SW 1271 (cell line): ENCODE measurements at places on chromosomes 5 and 9.

- DNase-seq = no peak
These were observed 5.1 kb upstream of the TERT start for GRCh38 chr5:1299961-1300360.

- no peak for DNase-seq
These were observed 79.9 kb upstream of the NEURL1B start for GRCh38 chr5:172561151-172561550.

DNA sequence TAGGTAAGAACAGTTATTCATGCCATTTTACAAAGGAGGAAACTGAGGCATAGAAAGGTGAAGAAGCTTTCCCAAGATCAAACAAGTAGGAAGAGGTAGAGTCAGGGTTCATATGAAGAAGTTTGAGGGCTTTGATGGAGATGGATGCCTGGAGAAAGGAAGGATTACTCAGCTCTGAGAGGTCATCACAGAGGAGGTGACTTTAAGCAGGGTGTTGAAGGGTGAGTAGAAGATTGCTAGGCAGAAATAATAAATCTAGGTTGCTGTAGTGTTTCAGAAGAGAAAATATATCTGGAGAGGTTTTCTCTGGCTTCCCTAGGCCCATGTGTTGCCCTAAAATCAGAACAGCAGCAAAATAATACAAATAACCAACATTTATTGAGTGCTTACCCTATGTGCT, 196.3 kb downstream of the PALM2AKAP2 start:
- DNase-seq = no peak

GRCh38 chr9:113790093-113790492, 86.0 kb upstream of the ZNF618 start:
- DNase-seq = no peak

- DNase-seq = no peak
These were observed 3.6 kb upstream of the PALM2AKAP2 start for GRCh38 chr9:109776391-109776790.

- DNase-seq = no peak
These were observed 21.0 kb downstream of the HNRNPK start for GRCh38 chr9:83959061-83959460.

GRCh38 chr9:77453825-77454647, 194.1 kb downstream of the GNA14 start:
- DNase-seq = no peak

- DNase-seq = no peak
These were observed 181.4 kb downstream of the FGF18 start for GRCh38 chr5:171600741-171601265.

DNA sequence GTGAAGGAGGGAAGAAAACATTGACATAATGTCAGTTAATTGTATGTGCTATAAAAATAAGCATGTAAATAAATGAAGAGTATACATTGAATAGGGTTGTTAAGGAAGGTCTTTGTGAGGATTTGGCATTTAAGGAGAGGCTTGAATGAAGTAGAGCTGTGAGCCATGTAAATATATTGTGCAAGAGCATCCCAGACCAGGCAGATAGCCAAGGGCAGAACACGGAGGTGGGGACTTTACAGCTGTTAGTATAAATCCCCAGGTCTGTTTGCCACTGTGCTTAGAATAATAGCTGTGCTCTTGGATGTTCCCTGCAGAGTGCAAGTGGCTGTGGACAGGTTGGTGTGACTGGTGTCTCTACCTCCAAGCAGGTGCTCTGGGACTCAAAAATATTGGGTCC, 211.7 kb downstream of the LRRC70 start:
- no peak for DNase-seq

DNA sequence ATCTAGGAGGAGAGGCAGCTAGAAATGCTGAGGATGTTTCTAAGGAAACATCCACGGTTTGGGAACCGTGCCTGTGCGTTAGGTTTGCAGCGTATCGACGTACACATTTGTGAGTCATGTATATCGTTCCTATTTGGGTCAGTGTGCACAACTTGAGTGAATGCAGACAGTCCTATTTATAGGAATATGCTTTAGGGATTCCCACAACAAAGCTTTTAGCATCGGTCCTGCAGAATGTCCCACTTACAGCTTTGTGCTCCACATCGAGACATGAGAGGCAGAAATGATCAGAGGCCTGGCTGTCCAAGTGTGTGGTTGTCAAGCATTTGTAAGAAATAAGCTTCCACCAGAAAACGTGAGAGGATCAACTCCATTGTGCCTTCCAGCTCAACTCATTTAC, 1282.7 kb upstream of the WWC1 start:
- no peak for DNase-seq

GRCh38 chr5:4802044-4802443, 338.1 kb upstream of the ADAMTS16 start:
- DNase-seq = no peak

- DNase-seq = no peak
These were observed 105.9 kb downstream of the MRPS27 start for GRCh38 chr5:72214168-72214567.

DNA sequence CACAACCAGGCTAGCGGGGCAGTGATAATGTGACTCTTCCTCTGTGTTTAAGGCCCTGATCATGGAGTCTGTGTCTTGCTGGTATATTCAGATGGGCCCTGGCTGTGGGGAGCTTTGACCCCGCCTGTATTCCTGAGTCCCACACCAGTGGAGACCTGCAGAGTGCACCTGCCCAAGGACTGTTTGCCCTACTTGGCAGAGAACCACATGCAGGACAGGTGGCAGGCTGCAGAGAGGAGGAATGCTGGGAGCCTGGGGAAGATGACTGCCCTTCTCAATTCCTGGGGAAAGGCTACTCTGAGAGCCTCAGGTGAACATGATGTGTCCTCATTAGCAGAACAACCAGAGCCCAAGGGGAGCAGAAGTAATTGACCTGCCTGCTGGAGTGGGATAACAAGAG, 36.2 kb downstream of the IARS1 start:
- no peak for DNase-seq

DNA sequence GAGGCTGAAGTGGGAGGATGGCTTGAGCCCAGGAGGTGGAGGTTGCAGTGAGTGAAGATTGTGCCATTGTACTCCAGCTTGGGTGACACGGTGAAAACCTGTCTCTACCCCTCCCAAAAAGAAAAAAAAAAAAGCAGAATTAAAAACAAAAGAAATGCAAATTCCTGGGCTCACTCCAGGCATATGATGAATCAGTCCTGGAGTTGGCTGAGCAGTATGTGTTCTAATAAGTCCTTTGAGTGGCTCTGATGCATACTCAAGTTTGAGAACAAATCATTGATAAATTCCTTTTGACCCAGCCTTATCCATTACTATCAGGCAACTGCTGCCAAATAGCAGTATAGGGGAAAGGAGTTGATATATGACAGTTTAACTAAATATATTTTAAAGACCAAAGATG, 28.3 kb downstream of the UHRF2 start:
- no peak for DNase-seq

DNA sequence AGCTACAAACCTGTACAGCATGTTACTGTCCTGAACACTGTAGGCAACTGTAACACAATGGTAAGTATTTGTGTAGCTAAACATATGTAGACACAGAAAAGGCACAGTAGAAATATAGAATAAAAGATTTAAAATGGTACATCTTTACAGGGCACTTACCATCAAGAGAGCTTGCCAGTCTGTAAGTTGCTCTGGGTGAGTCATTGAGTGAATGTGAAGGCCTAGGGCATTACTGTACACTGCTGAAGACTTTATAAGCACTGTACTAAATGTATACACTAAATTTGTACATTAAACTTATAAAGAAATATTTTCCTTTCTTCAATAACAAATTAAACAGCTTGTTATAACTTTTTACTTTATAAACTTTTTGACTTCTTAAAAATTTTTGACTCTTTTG, 20.5 kb downstream of the ADRB2 start:
- DNase-seq = no peak

DNA sequence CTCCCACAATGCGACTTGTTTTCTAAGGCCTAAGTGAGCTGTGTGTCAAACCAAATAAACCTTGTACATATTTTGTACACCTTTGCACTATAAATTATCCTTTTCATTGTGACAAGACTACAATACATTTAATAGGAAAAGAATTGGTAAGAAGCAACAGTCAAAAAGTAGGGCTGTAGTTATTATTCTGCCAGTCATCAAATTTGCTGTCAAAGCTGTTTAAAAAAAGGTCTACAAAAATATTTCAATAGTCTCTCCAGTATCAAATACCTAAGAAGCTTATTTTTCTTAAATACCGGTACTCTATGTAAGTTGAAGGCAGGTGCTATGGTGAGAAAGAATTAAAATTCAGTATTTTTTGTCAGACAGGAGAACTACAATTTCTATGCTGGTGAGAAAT, 40.5 kb downstream of the TLE1 start:
- DNase-seq = no peak

GRCh38 chr9:129624947-129625346, 1.0 kb upstream of the NTMT1 start:
- no peak for DNase-seq

- DNase-seq = no peak
These were observed 59.4 kb upstream of the RAPGEF1 start for GRCh38 chr9:131799177-131799823.

GRCh38 chr9:4680173-4680525, 780 bp downstream of the CDC37L1 start:
- no peak for DNase-seq

DNA sequence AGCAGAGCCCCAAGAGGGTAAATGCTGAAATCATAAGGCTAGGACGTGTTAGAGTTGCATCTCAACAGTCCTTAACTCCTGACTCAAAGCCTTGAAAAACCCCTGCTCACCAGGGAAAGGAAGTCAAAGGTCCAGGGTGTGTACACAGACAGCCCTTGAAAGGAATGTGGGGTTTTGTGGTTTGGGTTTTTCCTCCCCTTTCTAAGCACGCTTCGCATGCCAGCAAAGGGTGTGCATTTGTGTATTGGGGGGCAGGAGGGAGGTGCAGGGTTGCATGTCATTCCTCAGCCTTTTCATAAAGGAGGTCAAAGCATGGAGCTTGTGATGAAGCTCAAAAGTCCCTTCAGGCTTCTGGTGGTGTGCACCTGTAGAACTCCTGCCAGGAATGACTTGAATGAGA, 17.3 kb upstream of the XPA start:
- no peak for DNase-seq

- DNase-seq = peak; percentile 50
These were observed 42.1 kb downstream of the CLINT1 start for GRCh38 chr5:157816682-157817386.

GRCh38 chr9:79481846-79482477, 89.8 kb upstream of the TLE4 start:
- no peak for DNase-seq

DNA sequence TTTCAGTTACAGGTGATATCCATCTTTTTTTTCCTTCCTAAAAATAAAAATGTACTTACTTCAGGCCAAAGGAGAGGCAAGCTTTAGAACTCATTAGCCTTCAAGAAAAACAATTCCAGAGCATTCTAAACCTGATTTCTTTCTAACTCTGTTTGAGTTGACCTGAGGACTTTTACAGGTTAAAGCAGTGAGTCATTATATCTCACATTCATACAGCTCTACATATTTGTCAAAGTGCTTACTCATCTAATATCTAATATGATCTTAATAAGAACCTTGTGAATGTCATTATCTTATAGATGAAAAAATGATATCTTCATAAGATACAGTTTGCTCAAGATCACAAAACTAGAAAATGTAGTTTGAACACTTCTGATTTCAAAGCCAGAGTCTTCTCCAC, 149.2 kb upstream of the CDKN2B start:
- no peak for DNase-seq

DNA sequence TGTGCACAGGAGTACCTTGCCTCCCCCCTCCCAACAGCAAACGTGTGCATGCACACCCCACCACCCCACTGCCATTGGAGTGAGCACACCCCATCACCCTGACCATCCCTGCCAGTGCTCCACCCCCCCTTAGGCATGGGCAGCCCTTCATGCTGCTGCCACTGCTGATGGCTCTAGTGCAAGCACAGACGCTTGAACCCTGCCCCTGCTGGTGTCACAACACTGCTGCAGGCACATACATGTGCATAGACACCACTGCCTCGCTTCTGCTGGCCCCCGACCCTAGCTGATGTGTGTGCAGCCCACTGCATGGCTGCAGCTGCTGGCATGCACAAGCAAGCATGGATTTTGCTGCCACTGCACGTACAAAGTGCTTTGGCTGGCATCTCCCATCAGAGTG, 16.0 kb upstream of the RGS7BP start:
- DNase-seq = no peak

GRCh38 chr5:160366230-160366629, 4.2 kb downstream of the C1QTNF2 start:
- DNase-seq = no peak

DNA sequence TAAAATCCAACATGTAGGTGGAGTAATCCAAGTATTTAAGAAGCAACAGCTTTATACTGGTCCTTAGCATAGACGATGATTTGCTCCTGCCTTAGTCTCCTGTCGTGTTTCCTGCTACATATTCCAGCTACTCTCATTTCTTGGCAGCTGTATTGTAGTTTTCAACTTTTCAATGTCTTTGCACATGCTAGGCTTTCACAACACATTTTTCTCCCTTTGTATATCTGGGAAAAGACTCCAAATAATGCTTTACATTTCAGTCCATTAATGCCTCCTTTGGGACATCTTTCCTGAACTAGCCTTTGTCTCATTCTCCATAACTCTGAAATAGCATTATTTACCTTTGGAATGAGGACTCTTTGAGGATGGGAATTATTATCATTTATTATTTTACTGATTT, 508.0 kb downstream of the PTPRD start:
- DNase-seq = no peak

DNA sequence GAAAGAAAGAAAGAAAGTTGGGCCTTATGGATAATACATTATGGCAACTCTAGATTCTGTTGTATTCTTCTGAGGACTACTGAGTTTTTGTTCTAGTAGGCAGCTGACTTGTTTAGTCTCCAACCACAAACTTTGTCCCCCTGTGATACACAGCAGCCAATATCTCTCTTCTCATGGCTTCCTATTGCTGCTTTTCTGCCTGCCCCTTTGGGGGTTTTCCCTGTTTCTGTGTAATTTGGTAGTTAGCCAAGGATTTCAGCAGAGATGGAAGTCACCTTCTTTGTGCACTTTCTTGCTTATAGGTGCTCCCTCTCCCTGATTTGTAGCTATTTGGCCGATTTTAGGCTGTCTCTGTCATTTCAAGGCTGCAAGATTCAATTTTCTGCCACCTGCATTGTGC, 109.6 kb downstream of the FGF1 start:
- DNase-seq = no peak

DNA sequence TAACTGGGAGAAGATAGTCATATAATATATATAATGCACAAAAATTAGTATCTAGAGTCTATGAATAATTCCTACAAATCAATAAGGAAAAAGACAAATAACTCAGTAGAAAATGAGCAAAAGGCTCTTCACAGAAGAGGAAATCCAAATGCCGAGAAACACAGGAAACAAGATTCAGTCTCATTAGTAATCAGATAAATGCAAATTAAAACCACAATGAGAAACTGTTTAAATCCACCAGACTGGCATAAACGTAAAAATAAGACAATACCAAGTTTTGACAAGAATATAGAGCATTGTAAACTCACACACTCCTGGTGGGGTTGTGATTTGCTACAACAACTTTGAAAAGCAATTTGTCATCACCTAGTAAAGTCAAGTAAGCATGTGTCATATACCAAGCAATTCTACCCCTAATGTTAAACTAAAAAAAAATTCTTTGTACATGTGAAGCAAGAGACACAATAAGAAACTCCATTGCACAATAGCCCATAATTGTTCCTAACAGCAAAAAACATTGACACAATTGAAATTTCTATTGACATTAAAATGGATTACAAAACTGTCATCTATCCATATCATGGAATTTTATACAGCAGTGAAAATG, 21.0 kb upstream of the UBLCP1 start:
- DNase-seq = no peak
